ENCODE measurements at places on chromosomes 16 and 17. TPM values are rescaled to one million over a fixed set of nuclear protein-coding genes. Genes with fewer than 3 reads are reported as not detected.

The SP6 gene
- total RNA-seq, result 11.2 TPM

GRCh38 chr16:66928702-66929388 is 3.5 kb upstream of the RRAD start:
- peak; percentile 51 for DNase-seq

GRCh38 chr17:59180626-59181025 is 25.1 kb downstream of the PRR11 start:
- no peak for DNase-seq

- no peak for DNase-seq
Measured at GRCh38 chr17:65103431-65103830, 33.7 kb upstream of the RGS9 start.

GRCh38 chr17:51006601-51007000 is 114.1 kb downstream of the SPAG9 start:
- DNase-seq, result no peak

The GRAP gene
- total RNA-seq, result 1.5 TPM

The C1QTNF1 gene
- 7.5 TPM for total RNA-seq

The ACSM2A gene
- total RNA-seq, result not detected

The ZSCAN10 gene
- total RNA-seq, result not detected

The ITGB4 gene
- total RNA-seq, result 224 TPM

DNA sequence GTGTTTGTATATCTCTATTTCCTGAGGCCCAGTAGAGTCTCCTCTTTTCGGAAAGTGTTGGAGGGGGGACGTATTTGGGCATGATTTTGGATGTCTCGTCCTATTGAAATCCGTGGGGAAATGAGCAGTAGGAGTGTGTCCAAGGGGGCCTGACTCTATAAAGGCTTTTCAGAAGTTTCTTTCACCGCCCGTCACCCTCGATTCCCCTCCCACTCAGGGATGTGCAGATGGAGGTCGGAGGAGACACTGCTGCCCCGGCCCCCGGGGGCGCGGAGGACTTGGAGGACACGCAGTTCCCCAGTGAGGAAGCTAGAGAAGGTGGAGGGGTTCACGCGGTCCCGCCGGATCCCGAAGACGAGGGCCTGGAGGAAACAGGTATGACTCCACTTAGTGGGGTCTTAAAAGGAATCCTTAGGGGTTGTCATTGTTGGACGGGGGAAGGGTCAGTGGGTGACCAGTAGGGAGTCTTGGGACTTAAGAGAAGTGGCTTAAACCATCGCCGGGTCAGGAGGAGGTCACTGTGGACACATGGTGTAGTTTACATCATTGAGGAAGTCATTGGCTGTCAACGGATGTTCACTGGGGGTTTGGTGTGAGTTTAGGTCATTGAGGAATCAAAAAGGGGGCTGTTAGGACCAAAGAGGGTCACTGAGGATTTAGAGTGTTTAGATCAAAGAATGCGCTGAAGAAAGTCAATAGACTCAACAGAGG is 424 bp downstream of the MON1B start:
- peak; percentile 38 for DNase-seq
